T-helper 22 cell (primary cell): ENCODE measurements at places on chromosomes 13 and 19.

DNA sequence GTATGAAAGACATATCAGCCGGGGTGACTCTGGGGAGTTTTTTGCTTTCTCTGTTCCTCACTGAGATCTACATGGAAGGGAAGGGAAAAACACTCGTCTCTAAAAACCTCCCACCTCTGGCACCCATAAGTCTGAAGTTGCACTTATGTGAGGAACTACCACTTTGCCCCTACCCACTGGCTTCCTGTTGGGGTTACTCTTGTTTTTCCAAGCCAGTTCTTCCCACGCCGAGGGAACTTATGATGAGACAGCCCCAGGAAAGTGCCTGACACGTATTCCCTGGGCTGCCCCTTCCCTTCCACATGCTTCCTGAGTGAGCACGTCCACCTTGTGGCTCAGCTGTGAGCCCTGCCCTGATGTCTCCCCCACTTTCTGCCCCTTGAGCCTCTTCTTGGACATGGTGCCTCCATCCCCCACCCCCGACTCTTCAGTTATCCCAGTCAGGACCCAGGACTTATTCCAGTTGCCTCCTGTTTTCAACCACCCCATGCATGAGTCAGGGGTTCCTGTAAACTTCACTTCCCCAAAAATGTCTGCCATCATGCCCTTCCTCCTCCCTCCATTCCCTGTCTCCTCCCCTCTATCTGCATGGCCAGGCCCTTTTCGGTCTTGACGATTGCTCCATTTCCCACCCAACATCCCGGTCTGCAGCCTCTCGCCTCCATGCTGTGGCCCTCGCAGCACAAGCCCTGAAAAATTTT is 5.1 kb upstream of the SIGLEC7 start:
- DNase-seq = no peak

DNA sequence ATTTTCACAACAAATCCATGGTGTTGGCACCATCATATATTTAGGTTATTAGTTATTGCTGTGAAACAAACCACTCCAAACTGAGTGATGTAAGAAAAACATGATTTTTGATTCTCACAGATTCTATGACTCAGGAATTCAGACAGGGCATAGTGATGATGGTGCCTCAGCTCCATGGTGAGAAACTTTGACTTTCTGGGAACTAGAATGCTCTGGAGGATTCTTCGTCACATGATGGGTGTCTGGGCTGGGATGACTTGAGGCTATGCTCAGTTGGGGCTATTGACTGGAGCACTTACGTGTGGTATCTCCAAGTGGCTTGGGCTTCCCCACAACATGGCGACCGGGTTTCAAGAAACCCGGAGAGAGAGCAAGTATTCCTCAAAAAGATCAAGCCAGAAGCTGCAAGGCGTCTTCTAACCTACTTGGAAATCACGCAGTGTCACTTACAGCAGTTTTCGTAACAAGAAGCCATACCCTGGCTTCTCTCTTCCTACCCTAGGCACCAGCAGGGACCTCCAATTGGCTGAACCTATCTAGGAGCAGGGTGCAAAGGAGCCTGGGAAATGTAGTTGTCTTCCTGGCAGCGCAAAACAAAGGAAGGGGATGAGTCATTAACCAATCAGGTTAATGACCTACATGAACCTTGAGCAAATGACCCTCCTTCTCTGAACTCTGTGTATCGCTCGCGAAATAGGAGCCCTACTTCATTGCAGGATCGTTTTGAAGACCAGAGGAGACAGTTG is 22.4 kb downstream of the VAV1 start:
- DNase-seq = no peak

DNA sequence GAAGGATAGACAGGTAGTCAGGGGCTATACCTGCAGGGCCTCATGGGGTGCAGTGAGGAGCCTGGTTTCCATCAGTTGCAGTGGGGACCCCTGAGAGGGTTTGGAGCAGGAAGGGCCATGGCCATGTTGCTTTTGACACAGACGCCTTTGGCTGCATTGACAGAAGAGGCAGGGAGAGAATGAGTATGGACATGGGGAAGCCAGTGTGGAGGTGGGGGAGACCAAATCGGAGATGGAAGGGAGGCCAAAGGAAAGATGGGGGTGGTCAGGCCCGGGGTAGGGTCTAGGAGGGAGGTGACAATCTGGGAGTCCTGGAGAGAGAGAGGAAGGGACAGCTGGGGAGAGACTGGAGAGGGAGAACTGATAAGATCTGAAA is 1.3 kb downstream of the HSD11B1L start:
- DNase-seq = no peak

DNA sequence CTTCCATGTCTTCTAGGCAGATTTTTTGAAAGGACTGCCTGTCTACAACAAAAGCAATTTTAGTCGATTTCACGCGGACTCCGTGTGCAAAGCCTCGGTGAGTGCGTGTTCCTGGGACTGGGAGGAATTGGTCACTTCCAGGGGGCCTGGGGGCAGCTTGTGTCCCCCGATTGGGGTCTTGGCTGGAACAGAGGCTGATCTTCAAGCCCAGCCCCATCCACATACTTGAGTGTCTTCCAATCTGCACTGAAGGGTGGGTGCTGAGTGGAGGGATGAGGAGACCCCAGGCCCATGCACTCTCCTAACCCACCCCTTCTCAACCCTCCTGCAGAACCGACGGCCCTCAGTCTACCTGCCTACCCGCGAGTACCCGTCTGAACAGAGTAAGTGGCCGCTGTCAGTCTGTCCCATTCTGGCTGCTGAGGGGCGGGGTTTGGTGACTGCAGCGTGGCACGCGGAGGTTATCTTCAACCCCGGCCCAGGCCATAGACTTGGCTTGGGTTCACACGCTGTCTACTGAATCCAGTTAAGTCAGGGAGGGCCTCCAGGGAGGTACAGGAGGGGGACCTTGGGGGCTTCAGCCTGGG is 4.7 kb downstream of the DDA1 start:
- no peak for DNase-seq

GRCh38 chr13:43061496-43062280 is 38.3 kb downstream of the DNAJC15 start:
- no peak for DNase-seq

DNA sequence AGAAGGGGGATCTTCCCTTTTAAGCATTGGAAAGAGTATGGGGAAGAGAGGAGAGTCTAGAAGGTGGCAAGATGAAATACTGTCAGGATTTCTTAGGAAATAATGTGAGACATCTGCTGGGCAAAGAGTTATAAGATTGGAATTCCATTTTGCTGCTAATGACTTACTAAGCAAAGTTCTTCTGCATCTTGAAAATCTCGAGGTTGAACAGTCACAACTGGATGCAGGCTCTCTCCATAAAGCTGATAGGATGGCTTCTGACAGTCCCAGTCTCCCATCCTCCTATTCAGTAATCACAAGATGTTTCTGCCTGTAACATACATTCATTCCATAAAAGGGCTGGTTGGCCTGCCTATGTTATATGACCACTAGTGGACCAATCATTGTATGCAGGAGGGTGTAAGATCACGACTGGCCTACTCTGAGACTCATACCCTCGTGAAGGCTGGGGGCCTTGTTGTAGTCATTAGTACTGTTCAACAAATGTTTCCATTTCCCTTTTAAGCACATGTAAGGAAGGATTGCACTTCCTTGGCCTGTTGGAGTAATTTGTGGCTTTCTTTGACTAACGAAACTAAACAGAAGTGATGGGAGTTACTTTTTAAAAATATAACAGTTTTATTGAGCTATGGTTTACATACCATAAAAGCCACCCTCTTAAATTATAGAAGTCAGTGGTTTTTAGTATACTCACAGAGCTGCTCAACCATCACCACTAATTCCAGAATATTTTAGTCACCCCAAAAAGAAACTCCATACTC is 45.0 kb upstream of the TDRD3 start:
- DNase-seq = no peak

- no peak for DNase-seq
Observed at GRCh38 chr19:33375837-33376159, 2.3 kb downstream of the CEBPG start.

DNA sequence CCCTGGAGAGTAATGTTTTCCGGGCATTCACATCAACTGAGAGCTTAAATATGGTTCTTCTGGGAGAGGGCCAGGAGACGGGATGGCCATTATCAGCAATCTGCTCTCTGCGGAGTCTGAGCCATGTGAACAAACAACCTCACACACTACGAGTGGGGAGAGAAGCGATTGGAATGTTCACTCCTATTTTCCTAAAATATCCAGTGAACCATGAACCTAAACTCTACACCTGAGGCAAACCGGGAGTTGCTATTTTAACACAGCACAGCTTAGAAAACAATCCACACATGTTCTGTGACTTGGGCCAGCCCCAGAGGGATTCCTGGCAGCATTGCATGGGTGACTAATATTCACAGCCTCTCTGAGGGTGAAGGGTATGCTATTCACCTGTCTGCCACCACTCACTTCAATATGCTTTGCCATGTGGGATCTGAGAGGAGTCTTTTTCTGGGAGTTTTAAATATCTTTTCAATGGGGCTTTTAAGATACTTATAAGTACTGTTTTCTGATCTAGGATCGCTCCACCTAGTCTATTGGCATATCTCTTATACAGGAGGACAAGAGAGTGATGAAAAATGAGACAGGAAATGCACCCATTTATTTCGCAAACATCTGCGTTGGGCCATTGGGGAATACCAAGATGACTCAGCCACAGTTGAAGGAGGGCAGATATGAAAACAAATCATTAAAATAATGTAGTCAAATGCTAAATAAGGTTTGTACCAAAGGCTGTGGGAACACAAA is 72.6 kb upstream of the SERP2 start:
- no peak for DNase-seq

DNA sequence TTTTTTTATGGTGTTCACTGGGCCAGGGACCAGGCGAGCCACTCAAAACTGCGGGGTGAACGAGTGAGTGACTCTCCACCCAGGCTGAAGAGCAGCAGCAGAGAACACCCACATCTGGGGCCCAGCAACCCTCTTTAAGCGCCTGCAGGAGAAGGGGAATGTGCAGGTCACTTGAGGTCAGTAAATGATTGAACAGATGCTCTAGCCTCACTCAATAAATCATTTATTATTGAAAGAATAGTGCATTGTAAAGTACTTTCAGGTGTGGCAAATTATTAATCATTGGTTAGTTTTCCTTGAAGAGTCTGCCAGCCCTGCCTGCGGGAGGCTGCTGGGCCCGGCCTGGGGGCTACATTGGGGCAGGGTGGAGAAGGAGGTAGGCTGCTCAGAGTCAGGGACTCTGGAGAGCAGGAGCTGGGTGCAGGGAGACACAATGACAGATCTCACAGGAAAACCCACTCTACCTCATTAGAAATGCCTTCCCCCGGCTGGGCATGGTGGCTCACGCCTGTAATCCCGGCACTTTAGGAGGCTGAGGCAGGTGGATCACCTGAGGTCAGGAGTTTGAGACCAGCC is 42.5 kb downstream of the ABCC4 start:
- DNase-seq = no peak

DNA sequence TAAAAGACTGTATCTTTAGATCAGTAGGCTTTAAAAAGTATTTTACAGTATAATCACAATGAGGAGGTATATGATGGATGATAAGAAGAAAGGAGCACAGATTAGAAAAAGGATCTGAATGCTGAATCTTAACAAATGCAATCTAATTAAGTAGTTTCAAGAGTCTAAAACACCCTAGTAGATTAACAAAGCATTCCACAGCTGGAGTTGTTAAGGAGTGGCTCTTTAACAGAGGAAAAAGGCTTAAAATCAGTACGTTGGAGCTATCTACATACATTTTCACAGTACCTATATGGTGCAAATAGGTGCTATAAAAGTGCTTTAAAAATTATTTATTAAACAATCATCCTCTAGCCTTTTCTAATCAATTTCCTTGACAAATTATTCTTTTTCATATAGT is 34.5 kb downstream of the TSC22D1 start:
- no peak for DNase-seq

DNA sequence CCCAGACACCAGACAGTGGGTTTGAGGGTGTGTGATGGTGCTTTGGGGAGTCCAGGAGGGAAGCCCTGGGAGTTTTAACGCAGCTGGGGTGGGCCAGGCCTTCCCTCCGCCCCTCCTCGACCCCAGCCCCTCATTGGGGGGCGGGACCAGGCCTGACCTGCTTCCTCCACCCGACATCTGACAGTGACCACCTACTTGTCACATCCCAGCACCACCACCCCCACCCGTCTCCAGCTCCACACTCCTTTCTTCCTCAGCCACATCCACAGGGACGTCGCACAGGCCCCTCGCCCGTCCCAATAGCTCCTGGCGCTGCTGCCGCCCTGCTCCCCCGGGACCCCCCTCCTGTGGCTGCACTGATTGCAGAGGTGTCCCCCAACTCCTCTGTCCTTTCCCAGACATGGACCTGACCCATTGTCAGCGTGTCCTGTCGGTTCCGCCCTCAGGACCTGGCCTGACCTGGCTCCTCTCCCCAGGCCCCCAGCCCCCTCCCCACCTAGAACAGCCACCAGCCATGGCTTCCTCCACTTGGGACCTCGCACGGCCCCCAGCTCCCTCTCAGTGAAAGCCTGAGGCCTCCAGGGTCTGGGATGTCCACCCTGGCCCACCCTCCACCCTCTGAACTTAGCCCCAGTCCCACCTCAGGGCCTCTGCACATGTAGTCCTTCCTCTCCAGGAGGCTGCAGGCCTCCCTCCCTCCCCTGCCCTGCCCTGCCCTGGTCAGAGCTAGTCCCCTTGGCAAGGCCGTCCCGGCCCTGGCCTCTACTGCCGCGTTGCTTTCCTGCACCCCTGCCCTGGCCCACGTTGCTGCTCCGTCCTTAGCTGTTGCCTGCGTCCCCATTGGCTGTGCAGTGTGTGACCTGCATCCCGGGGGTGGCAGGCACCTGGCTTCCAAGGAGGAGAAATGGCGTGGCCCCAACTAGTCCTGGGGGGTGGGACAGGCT is 30.4 kb downstream of the COMP start:
- no peak for DNase-seq

GRCh38 chr19:15015946-15016542 is 33.2 kb upstream of the CASP14 start:
- DNase-seq = no peak

GRCh38 chr19:13633522-13633922 is 127.2 kb upstream of the CACNA1A start:
- DNase-seq = no peak

- DNase-seq = no peak
Observed at GRCh38 chr13:33109801-33110200, 93.6 kb downstream of the KL start.

- DNase-seq = no peak
Observed at GRCh38 chr13:60945396-60945795, 470.3 kb downstream of the PCDH20 start.

DNA sequence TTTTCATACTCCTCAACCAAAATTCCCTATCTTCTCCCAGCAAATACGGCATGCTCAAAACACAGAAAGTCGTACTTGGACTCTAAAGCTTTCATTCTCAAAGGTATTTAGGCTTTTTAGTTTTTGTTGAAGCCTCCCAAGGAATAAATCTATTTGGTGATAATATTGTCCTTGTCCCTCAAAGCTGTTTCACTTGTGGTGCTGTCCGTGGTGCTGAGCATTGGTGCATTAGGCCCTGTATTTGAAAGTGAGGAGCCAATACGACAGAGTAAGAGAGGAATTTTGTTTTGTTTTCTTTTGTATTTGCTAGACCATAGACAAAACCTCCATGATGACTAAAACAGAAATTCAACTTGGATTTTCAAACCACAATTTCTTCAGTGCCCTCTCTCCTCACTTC is 3.2 kb upstream of the LGALS13 start:
- no peak for DNase-seq

- DNase-seq = no peak
Observed at GRCh38 chr13:39910833-39911232, 255.4 kb downstream of the COG6 start.

- no peak for DNase-seq
Observed at GRCh38 chr19:7792281-7792680, 29.2 kb downstream of the CLEC4M start.

- no peak for DNase-seq
Observed at GRCh38 chr13:94324767-94325540, 154.5 kb downstream of the DCT start.

GRCh38 chr13:70809588-70809987 is 701.3 kb upstream of the KLHL1 start:
- DNase-seq = no peak

GRCh38 chr13:59997976-59998375 is 165.8 kb downstream of the DIAPH3 start:
- no peak for DNase-seq
